Daoy (cell line): ENCODE measurements at places on chromosomes 4 and X. TPM values are rescaled to one million over a fixed set of nuclear protein-coding genes. Genes with fewer than 3 reads are reported as not detected.

DNA sequence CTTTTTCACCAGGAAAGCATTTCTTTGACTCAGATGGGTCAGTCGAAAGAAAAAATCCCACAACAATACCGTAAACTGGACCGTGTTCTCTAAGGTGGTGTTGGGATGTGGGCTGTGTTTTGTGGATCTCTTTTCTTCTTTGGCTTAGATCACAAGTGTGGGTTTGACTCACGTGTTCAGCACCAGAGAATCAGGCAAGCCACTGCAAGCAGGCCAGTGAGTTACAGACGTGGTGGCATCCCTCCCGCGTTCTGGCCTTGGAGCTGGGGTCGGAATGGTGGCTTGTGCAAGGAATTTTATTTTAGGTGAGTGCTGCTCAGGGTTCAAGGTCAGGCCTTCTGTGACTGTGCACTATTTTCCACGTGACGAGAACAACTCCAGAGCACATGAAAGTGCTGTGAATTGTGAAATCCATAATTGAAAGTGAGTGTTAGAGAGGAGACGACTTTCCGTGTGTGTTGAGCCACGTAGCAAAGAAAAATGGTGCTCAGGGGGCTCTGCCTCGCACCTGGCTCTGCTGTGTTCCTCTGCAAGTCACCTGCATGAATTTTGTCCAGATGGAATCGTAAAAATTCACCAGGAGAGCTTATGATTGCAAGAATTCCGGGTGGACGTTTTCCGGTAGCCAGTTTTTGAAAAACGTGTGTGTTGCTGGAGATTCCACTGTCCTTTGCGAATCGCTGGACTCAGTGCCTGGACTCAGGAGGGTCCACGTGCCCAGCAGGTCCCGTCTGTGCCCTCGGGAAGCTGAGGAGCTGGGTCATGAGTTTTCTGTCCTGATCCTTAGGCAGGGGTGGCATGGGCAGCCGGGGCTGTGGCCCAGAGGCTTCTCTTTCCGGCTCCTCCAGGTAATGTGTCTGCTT, 33.6 kb upstream of the HGFAC start:
- DNase-seq: no peak

- no peak for DNase-seq
Observed at GRCh38 chr4:38470735-38471262, 193.2 kb upstream of the KLF3 start.

- peak; percentile 0 for DNase-seq
Observed at GRCh38 chrX:141341341-141341740, 99.0 kb upstream of the SPANXC start.

DNA sequence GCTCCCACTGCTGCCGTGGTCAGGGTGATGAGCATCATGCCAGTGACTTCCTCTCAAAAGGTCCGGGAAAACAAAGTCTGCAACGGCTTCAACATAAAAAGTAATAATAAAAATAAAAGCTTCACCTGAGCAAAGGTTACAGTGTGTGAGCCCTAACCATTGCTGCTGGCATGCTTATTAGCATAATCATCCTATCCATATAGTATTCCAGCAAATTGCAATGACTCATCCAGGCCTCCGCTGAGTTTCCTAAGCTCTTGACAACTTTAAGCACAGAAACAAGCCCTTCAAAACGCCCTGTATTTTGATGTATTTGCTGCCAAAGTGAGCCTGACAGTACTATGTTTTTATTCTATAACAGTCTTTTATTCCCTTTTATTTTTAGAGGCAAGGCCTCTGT, 100.5 kb downstream of the AASDH start:
- peak; percentile 15 for DNase-seq

DNA sequence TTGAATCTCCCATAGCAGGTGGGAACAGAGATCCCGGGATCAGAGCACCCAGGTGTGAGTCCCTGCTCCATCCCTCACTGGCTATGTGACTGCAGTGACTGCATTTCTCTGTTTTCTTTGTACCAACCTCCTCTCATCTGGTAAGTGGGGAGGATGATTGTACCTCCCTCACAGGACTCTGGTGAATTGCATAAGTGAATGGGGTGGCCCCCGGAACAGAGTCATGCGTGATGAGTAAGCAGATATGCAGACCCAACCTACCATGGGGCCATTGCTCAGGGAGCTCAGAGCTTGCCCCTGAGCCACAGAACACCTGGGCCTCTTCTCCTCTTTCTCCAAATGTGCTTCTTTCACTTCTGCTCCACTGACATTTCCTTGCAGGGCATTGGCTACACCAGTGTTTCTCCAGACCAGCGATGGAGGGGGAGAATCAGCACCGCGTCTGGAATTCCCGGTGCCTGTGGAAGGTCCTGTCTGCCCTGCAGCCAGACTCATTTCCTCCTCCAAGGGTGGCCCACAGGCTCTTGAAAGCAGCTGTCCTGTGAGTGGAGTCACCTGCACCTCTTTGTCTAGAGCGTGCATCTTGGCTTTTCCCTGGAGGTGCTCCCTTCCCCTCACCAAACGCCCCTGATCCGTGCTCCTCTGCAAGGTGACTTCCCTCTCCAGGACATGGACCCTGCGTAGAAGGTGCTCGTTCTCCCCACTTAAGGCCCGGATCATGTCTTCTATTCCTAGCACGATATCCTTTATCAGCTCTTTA, 30.0 kb downstream of the C4orf50 start:
- peak; percentile 66 for DNase-seq

GRCh38 chrX:103475381-103475780, 43.9 kb downstream of the RAB40A start:
- no peak for DNase-seq

- no peak for DNase-seq
Observed at GRCh38 chr4:110641218-110641617, 18.3 kb upstream of the PITX2 start.

DNA sequence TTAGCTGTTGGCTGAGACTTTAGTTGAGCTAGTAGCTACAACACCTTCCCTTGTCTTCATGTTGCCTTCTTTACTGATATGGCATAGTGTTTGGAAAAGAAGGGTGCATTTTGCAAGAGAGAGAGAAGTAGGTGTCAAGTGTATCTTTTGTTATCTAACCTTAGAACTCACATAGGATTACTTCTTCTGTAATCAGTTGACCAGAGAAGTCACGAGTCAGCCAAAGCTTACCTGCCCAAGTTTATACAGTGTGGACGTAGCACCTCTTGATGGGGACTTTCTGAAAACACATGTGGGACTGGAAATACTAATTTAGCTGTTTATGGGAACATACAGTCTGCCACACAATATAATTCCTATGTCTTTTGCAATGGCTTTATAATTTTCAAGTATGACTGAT, 56.0 kb downstream of the UGT8 start:
- DNase-seq: no peak

- peak; percentile 44 for DNase-seq
Observed at GRCh38 chrX:106300239-106300638, 132.1 kb downstream of the PWWP3B start.

- no peak for DNase-seq
Observed at GRCh38 chr4:48896845-48897244, 9.7 kb downstream of the OCIAD2 start.

- no peak for DNase-seq
Observed at GRCh38 chrX:37834937-37835336, 12.4 kb downstream of the DYNLT3 start.

- DNase-seq: no peak
Observed at GRCh38 chrX:9844936-9845577, 58.8 kb downstream of the SHROOM2 start.

DNA sequence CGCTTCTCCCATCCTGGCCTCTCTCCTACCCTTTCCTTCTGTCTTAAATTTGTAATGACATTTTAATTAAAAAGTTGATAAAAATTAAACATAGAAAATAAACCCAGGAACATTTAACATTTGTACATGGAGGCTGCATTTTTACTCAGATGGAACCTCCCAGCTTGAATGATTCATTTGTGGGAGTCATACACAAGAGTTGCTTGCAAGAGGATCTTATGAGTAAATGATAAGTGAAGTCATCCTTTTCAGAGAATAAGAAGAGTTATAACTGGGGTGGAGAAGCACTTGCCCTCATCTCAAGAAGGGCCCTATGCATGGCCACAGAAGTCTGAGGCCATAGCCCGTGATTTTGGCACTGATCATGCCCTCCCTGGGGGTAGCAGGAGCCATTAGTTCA, 482.9 kb upstream of the BOD1L1 start:
- DNase-seq: peak; percentile 28

DNA sequence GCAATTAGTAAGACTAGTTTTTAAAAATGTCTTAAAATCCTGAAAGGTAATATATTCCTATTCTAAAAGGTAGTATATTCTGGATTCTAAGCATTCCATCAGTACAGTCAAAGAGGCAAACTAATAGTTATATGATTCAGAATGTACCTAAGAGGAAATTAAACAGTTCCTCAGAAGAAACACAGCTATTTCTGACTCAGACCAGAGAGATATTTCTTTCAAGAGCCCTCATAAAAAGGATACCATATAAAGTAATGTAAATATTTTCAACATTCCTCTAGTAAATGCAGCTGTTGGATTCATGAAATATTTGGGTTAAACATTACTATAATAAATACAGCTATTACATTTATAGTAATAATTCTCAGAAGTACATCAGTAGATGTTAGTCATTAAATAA, 358.3 kb downstream of the MAGEB5 start:
- no peak for DNase-seq

GRCh38 chrX:42246814-42247213, 323.5 kb upstream of the CASK start:
- peak; percentile 2 for DNase-seq

DNA sequence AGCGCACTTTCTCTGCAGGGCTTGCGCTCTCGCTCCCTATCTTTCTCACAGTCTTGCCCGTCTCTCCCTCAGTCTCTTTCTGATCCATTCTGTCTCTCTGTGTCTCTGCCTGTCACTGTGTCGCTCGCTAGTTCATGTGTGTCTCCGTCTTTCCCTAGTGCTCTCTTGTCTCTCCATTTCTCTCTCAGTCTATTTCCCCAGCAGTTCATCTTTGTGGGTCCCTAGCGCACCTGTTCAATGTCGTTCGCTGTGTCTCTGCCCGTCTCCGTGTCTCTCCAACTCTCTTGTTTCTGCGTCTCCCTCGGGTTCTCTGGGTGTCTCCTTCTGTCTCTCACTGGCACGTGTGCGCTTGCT, 1.5 kb downstream of the GPR101 start:
- no peak for DNase-seq

DNA sequence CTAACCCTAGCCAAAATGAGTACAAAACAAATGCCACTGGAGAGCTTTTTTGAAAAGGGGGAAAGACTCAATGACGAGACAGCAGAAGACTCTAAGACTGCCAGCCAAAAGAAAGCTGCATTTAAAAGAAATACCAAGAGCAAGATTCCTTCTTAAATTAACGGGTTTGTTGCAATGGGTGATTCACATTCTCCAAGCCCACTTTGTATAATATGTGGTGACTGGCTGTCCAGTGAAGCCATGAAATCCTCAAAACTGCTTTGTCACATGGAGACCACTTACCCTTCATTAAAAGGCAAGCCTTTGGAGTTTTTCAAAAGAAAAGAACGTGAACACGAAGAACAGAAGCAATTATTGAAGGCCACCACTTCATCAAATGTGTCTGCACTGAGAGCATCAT, 68.2 kb downstream of the MRPL1 start:
- DNase-seq: no peak

DNA sequence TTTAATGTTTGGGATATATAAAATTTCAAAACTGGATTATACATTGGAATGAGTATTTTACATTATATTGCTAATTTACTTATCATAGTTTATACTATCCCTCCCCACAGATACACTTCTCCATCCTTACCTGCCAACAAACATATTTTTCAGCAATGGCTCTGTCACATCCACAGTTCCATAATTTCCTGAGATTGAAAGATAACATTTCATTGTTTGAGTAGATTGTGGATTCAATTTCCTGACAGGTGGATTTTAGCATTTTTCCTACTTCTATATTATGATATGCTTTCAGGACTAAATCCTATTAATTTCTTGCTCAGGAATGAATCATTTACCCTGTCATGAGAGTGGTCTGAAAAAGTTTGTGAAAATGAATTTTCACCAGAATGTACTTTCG, 115.3 kb upstream of the KLHL4 start:
- no peak for DNase-seq

GRCh38 chrX:1419545-1420355, 27.8 kb upstream of the SLC25A6 start:
- DNase-seq: no peak

- no peak for DNase-seq
Observed at GRCh38 chr4:113419631-113420030, 341.9 kb downstream of the CAMK2D start.

- DNase-seq: no peak
Observed at GRCh38 chrX:49000636-49001035, 1.4 kb downstream of the GRIPAP1 start.

The SPANXN4 gene
- total RNA-seq: not detected in 2 replicates

The USP53 gene
- 4.4 and 4.9 TPM in 2 replicates for total RNA-seq

The ITIH6 gene
- not detected in 2 replicates for total RNA-seq

The CHIC2 gene
- 18.3 and 44.3 TPM in 2 replicates for total RNA-seq

The DIPK2B gene
- total RNA-seq: not detected in 2 replicates

The MRFAP1L1 gene
- 92.5 and 151 TPM in 2 replicates for total RNA-seq

The DCHS2 gene
- total RNA-seq: 0.15 and 0.40 TPM in 2 replicates
